ENCODE measurements at places on chromosomes 3 and 15.

GRCh38 chr3:37050282-37050681 lies 57.0 kb downstream of the MLH1 start:
- no peak for DNase-seq

GRCh38 chr3:127637546-127637945 lies 8.6 kb downstream of the PODXL2 start:
- DNase-seq, result no peak

GRCh38 chr15:65877749-65878148 lies 8.5 kb downstream of the RAB11A start:
- no peak for DNase-seq

DNA sequence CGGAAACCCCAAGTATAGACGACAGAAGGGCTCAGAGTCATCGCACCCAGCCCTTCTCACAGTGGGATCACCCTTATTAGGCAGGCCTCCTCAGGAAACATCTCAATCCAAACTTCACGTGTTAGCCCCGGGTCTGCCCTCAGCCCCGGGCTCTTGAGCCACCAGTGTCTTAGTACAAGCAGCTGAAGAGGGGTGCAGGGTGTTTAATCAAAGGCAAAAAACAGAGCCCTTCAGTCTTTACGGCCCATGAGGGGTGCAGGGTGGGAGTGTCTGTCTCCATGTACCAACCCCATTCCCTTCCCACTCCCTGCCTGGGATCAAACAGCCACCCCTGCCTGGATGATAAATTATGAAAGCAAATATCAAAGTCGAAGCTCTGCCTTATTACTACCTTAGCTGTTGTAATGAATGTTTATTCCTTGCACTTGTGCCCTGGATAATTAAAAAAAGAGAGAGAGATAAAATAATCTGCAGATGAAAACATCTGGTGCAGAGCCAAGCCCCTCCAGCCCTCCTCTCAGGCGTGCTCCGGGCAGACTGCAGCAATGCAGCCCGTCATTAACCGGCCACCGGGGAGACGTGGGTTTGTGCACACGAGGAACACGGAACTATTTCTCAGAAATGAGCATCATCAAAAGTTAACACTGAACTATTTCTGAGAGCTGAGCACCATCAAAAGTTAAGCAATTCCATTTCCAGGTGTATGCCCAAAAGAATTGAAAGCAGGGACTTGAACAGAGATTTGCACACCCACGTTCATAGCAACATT lies 64.5 kb downstream of the ADAMTS17 start:
- DNase-seq, result no peak

DNA sequence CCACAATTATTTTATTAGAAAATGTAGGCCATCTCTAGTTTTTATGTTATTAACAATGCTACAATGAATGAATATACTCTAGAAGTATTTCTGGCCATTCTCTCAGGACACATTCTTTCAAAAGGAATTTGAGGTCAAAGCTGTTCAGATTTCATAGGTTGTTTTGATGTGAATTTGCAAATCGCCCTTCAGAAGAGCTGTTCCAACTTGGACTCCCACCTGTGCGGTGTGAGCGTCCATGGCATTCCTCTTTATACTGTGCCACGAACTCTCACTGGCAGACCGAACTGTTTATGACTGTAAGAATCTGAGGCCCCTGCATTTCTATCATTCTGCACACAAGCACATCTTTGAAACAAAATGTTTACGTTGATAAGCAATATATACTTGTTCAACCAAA lies 18.6 kb upstream of the SLC24A5 start:
- peak; percentile 7 for DNase-seq

DNA sequence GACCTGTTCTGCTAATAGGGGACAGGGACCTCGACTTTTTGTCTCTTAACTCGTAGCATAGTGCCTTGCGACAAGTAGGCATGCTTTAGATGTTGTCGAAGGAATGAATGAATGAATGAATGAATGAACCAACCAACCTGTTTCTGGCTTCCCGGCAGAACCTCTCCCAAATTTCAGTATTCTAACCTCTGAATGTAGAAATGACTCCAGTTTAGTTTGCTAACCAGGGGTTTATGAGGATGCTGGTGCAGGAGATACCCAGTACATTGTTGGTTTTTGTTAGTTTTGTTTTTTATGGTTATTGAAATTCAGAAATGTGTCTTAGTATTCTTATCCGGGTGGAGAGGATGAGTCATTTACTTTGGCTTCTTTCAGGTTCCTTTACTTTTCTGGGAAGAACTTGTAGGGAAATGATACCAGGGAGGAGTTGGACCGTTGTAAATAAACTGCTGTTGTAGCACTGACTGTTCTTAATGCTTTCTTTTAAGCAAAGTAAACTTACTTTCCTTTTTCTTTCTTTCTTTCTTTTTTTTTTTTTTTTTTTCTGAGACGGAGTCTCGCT lies 29.6 kb upstream of the EHHADH start:
- no peak for DNase-seq

DNA sequence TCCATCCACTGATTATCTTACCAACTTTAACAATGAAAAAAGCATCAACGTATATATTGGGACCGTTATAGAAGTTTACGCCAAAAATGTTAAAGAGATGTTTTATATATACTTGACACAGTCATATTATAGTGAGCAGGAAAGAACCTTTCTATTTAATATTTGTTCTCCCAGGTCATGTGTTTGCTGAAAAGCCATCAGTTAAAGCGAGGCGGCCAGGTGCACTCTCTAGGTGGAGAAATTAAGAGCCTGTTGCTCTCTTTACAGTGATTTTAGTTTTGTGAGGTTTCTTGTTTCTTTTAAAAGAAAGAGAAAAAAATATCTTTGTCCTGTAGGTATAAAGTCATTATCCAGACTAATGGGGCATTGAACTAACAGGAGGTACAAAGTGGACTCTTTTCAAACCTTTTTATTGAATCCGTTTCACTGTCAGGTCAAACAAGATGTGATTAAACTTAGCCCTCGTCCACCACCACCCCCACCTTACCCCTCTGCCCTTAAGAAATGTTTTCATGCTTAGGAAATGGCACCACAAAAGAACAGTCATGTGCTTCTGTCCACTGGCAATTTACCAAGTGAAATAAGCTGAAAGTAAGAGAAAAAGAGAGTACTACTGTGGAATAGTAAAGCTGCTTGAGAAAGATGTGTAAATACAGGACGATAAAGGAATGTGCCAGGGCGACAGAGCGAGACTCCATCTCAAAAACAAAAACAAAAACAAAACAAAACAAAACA lies 279.9 kb downstream of the PTPRG start:
- peak; percentile 21 for DNase-seq

DNA sequence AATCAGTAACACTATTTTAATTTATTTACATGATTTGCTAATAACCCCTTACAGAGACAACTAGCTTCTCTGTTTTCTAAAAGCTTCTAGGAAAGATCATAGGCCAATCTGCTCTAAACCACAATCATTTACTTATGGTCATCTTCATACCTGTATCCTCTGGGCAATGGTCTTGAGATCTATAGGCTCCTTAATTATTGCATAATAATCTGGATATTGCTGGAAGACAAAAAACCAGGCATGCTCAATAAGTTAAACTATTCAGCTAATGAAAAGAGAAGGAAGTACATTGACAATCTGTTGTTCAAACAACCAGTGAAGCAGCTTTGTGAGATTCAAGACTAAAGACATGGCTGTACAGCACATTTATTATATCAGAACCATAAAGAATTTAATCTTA lies 34.1 kb downstream of the PBRM1 start:
- DNase-seq, result no peak

DNA sequence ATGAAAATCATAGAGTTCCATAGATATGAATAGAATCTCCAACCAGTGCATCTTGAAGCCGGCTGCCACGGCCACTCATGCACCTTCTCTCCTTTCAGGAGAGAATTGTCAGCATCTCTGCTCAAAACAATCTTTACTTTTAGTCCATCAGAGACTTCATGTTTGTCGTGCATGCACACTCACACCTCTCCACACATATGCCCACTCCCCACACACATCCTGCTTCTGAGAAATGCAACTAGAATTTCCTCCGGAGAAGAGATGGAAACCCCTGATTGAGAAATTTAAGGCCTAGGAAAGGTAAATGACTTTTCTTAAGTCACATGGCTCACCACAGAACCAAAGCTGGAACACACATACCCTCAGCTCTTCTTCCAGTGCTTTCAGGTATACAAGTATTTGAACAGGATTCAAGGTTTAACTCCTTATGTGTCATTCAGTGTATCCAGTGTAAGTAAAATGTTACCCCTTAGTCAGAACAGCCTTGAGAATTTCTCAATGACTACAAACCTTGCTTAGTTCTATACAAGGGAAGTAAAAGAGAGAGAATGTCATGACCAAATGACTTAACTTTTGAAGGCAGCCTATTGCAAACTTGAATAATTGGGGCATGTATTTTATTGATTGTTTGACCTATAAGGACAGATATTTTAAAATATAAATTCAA lies 69.1 kb upstream of the TSEN2 start:
- no peak for DNase-seq

DNA sequence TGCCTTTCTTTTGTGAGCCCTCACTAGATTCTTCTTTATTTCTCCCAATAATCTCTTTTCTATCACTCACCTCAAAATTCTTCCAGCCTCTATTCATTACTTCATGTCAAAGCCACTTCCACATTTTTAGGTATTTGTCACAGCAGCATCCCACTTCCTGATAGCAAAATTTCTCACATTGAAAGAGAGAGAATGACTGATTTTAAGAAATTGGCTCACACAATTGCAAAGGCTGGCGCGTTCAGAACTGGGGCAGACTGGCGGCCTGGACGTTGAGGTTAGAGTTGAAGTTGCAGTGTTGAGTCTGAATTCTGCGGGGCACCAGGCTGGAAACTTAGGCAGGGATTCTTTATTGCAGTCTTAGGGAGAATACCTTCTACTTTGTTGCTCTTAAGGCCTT lies 117.9 kb downstream of the LRRC28 start:
- DNase-seq, result no peak

GRCh38 chr15:100464888-100465287 lies 63.9 kb downstream of the CERS3 start:
- DNase-seq, result no peak

DNA sequence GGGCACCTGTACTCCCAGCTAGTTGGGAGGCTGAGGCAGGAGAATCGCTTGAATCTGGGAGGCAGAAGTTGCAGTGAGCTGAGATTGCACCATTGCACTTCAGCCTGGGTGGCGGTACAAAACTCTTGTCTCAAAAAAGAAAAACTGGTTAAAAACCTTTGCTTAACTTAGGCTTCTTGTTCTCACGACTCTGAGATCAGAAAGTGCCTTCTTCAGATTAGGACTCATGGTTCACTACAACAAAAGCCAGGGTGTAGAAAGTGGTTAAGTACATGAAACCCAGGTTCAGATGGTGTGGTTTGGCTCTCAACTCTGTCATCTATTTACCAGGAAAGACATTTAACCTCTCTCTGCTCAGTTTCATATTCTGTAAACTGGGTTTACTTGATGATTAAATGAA lies 168.4 kb downstream of the TUSC7 start:
- DNase-seq, result no peak

DNA sequence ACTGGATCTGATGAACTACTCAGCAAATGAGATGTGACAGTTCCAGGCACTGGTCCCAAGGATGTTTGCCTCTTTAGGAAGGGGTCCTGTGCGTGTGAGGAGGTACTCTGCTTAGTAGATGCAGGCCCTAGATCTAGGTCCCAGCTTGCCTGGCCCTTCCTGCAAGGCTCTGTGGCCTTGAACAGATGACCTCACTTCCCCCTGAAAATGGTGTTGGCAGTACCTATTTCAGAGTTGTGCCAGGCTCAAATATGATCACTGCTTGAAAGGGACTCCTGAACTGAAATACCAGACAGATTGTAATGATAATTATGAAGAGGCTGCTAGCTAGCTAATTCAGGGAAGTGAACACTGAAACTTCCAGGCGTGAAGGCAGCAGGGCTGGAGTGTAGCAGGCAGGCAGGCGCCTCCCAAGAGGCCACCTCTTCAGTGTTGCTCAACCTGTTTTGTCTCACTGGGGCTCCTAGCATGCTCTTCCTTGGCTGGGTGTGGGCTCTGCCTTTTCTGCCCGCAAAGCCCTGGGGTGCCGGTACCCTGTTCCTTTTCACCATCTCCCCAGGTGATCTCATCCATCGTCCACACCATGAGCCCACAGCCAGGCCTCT lies 24.1 kb upstream of the CPNE9 start:
- DNase-seq, result no peak

DNA sequence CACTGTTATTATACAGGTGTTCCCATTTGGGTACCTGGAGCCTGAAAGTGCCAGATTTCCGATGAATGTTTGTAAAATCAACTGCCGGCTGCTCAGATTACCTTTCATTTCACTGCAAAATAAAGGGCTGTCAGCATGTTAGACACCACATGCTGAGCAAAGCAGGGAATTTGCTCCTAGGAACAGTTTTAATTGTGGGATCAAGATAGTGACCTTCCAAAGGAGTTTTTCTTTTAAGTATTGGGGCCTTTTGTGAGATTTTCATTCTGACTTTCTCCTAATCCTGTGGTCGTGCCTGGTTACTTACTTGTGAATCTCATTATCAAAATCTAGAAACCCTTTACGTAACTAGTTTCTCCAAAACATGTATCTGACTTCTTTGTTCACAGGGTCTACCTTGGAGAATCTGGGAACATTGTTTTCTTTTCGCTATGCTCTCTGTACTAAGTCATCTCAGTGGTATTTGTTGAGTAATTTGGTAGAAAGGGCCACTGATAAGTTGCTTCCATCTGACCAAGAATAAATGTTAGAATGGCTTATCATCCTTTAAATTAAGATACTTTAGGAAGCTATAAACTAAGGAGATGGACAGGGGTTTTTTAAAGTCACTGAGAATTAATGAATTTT lies 40.8 kb upstream of the LRTM1 start:
- DNase-seq, result peak; percentile 71

- no peak for DNase-seq
These were observed 231.0 kb upstream of the CHRNA7 start for GRCh38 chr15:31799319-31799714.

DNA sequence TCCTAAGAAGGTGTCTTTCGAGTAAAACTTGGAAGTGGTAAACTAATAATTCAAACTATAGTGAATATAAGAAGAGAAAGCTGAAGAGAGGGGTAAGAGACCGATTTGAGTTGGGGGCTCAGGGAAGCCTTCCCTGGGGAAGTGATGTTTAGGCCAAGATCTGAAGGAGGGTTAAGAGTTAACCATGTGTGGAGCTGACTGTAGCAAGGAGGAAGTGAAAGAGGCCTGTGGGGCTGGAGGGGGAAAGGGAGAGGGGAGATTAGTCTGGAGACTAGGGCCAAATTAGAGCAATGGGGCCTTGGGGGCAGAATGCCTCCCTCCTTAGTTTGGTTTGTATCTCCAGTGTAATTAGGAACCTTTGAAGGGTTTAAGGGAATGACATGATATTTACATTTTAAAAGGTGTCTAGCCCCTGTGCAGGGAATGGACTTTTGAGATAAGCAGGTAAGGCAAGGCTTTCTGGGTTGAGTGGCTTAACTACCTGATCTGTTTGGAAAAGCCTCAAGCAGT lies 2.2 kb downstream of the ZNF592 start:
- no peak for DNase-seq

- no peak for DNase-seq
These were observed 1.3 kb downstream of the MINAR1 start for GRCh38 chr15:79433276-79433990.

- no peak for DNase-seq
These were observed 103.1 kb upstream of the DAZL start for GRCh38 chr3:16708285-16708684.

- no peak for DNase-seq
These were observed 108.8 kb upstream of the GPR149 start for GRCh38 chr3:154538566-154539360.

GRCh38 chr3:128082546-128082945 lies 30.3 kb downstream of the SEC61A1 start:
- no peak for DNase-seq

Measured in fibroblast of skin of abdomen (primary cell).